Endothelial cell of umbilical vein (primary cell): ENCODE measurements at places on chromosomes 7 and 10. TPM values are rescaled to one million over a fixed set of nuclear protein-coding genes. Genes with fewer than 3 reads are reported as not detected.

- peak; percentile 76 for DNase-seq
These were observed 41.8 kb upstream of the HYCC1 start for GRCh38 chr7:23055582-23056178.

DNA sequence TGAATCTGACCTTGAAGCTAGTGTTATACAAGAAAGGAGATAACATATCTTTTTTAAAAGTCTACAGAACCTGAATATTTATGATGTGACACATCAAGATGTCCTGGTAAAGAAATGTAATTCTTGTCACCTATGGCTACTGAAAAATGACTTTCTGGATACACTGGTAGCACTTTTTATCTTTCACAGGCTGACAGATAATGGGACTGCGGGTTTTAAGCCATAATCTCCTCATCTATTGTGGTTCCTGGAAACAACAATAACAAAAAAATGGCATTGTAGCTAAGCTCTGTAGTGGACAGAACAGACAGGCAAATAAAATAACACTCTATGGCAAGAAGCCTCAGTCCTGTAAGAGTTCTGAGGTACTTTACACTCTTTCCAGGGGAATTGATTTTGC lies 31.6 kb upstream of the YAE1 start:
- no peak for DNase-seq

DNA sequence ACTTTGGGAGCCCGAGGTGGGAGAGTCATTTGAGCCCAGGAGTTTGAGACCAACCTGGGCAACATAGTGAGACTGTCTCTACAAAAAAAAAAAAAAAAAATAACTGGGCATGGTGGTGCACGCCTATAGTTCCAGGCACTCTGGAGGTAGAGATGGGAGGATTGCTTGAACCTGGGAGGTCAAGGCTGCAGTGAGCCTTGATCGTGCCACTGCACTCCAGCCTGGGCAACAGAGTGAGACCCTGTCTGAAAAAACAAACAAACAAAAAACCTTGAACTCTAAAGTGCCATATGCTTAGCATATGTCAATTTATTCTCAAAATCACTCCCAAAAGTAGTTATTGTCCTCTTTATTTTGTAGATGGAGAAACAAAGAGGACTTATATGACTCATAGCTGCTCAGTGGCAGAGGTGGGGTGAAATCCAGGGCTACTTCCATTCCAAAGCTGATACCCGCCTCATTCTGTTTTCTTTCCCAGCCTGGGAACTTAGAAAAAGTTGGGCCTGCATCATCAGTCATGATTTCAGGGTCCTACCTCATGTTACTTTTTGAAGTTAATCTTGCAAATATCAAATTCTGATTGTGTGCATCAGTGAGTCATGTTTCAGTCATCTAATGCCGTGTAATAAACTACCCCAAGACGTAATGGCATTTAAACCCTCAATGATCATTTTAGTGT lies 13.3 kb downstream of the DHTKD1 start:
- DNase-seq = peak; percentile 24

DNA sequence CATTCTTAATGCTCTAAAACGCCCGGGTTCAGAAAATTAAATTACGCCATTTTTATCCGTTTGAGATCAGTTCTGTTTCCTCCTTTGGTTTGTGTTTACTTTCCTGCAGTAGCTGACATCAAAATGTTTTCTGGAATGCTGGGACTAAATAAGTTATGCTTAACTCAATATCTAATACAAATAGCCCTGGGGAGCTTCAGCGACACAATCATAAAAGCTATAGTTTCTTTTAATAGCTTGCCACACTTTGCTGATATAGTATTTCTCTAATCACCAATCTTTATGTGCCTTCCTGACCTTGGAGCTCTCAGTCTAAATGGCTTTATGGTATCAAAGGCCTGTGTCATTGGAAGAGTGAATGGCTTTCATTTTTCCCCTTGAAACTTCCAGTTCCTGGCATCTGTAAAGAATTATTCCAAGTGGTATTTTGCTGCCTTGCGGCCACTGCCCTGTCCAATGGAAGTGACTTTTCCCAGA lies 202.7 kb downstream of the HDAC9 start:
- no peak for DNase-seq

GRCh38 chr10:100565206-100565985 lies 29.7 kb downstream of the HIF1AN start:
- DNase-seq = no peak

GRCh38 chr10:48579251-48579960 lies 25.5 kb downstream of the ARHGAP22 start:
- no peak for DNase-seq

DNA sequence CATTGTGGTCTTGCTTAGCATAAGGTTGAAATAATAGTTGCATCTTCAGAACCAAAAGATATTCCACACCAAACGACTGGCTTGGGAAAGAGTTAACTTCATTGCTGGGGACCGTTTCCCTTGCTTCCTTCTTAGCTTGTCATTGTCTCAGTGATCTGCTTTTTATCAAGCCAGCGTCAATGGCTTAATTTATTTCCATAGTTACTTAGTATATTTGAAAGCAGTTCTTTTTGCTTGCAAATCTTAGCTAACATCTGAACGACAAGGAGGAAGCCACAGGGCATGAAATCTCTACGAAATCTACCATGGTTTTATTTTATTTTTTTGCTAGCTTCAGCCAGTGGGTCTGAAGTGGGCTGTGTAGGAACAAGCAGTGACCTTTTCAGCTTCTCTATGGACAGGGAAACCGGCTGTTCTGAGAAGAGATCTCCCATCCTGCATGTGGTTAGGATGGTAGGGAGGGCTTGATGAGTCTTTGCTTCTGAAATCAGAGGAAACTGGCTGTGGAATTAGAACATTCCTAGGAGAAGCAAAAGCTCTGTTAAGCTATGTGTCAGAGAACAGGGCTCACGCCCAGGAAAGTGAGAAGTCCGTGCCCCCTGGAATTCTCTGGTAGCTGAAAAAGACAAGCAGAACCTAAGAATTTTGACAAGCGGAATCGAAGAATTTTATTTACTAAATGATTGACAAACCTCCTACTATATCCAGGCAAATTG lies 8.0 kb downstream of the SLC18A2 start:
- no peak for DNase-seq

DNA sequence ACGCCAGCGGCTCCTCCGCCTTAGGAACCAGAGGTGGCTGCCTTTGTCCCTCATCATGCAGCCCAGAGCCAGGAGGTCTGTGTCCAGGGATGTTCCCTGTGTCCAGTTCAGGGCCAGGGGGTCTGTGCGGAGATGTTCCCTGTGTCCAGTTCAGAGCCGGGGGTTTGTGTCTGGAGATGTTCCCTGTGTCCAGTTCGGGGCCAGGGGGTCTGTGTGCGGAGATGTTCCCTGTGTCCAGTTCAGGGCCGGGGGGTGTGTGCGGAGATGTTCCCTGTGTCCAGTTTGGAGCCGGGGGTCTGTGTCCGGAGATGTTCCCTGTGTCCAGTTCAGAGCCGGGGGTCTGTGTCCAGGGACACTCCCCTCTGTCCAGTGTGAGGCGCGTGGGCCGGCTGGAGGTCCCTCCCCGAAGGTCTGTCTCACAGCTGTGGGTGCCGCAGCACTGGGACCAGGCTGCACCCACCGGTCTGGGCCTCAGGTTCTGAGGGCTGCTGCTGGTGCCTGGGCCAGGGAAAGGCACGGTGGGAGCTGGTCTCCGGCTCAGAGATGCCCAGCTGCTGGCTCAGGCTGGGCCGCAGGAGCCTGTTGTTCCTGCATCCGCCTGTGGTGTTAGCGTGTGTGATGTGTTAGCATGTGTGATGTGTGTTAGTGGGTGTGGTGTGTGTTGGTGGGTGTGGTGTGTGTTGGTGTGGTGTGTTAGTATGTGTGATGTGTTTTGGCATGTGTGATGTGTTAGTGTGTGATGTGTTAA lies 67.9 kb upstream of the CFAP46 start:
- peak; percentile 4 for DNase-seq

- DNase-seq = no peak
These were observed 78.0 kb upstream of the PPP2R2D start for GRCh38 chr10:131822692-131823245.

GRCh38 chr7:111633878-111634277 lies 71.6 kb upstream of the IMMP2L start:
- no peak for DNase-seq

DNA sequence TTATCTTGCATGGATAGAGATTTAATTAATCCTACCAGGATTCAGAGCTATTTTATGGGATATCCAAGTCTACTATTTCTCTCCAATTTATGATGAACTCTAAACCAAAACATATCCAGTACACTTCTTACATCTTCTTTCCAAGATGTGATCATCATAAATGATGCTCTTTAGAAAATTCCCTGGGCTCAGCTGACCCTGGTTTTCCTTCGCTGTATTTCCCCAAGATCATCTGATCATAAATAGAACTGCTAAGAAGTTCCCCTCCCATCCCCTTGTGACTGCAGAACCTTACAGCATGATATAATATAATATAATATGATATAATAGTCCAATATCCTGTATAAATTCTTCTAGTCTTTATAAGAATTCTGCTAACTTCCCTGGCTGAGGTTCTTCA lies 114.6 kb upstream of the LYZL2 start:
- DNase-seq = no peak

The TAS2R38 gene
- polyA plus RNA-seq = not detected in 2 replicates

DNA sequence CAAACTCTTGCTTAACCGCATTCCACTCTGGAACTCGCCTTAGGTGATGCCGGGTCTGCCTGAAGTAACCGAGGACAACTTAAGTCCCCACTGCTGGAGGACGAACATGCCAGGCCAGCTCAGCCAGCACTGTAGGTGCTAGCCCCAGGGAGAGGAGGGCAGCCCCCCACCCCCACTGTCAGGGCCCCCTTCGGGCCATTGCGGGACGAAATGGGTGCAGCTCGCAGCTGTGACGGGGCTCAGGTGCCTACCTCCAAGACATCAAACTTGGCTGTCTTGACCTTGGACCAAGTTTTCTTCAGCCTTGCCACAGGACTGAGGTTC lies 60.4 kb downstream of the CSGALNACT2 start:
- DNase-seq = no peak

DNA sequence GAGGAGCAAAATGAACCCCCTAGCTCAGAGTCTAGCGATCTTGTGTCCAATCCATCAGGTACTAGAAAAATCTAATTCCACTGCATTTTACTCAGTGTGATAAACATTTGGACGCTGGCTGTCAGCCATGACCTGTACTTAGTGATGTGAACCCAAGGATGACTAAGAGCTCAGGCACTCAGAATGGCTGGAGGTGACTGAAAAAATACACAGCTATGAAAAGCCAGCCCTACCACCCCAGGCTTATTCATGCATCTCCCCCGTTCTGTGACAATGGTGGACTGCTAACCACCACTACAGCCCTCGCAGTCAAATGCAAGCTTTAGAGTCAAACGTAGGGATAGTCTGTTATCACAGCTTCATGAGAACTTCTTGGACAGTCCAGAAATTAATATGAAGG lies 14.9 kb downstream of the AFAP1L2 start:
- DNase-seq = peak; percentile 90

DNA sequence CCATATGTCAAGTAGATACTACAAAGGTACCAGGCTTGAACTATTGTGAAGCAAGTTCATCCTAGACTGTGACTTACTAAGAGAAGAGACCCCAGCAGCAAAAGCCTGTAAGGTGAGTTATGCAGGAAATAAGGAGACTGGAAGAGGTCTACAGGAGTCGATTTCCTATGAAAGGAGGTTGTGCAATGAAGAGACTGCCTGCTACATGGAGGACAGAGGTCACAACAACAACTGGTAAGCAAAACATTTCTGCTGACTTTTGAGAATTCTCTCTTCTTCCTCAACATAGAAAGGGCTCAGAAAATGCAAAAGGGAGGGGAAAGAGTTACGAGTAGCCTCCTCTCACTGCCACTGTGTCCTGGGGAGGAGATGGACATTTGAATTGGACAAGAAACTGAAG lies 42.4 kb downstream of the PDK4 start:
- no peak for DNase-seq

DNA sequence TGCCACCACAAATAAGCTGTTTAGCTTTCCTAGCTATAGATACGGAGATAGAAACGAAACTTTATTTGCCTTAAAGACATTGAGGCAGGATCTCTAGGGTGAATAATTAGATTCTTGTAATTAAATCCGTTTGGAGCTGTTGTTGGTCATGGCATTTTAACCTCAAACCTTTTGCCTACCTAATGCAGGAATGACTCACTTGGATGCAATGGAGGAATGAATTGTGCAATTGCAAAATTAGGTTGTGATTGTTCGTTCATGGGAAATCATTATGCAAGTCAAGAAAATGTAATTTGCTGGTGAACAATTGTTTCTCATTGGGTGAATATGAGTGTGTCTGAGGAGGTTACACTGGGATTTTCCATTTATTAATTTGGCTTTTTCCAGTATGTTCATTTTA lies 703.5 kb downstream of the GATA3 start:
- DNase-seq = no peak

DNA sequence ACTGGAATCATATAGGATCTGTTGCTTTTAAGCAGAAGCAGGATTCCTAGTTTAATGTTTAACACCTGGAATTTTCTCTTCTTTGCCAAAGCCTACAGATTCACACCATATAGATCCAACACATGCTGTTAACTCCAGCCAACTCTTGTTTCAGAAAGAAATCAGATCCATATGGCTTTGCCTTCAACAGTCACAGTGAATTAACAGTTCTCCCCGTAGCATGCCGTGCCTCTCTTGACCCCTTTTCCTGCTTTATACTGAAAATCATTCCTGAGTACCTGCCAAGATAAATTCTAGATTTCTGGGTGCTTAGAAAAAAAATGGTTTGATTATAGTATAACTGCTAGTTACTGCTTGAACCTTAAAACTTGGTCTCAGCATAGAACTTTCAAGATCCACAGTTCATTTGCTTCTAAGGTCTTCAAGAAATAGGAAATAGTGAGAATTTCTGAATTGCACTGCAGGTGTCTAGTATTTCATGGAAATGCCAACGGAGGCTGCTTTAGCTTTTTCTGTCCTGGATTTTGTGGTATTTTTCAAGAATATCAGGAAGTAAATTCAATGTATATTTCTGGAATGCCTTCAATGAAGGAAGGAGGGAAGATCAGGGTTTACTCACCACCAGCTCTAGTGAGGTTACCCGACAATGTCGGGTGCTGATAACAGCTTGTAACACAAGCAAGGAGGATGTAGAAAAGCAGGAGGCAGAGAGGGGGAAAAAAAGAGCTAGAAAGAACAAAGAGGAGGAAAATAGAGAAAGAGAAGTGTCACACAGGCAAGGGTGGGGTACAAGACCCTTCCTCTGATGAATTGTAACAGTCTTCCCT lies 6.6 kb downstream of the AASS start:
- peak; percentile 77 for DNase-seq

DNA sequence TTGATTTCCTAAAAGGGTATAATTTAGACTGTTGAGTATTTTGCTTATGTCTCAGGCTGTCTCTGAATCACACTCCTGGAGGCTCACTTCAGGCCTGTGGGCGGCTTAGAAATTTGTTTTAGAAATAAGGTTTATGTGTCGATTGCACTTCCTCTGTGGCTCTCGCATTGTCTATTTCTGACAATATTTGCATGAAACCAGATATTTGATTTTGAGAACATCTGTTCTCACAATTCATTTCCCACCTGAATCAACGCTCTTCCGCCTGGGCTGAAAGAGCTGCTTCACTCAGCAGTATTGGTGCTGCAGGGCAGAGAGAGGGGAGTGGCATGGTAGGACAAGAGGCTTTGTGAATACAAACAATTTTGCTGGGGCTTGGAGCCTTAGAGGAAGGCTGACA lies 262.0 kb downstream of the ADRA2A start:
- no peak for DNase-seq
